ENCODE measurements at places on chromosomes 3 and 15.

GRCh38 chr3:23094412-23094811 lies 108.7 kb upstream of the UBE2E2 start:
- no peak for DNase-seq

DNA sequence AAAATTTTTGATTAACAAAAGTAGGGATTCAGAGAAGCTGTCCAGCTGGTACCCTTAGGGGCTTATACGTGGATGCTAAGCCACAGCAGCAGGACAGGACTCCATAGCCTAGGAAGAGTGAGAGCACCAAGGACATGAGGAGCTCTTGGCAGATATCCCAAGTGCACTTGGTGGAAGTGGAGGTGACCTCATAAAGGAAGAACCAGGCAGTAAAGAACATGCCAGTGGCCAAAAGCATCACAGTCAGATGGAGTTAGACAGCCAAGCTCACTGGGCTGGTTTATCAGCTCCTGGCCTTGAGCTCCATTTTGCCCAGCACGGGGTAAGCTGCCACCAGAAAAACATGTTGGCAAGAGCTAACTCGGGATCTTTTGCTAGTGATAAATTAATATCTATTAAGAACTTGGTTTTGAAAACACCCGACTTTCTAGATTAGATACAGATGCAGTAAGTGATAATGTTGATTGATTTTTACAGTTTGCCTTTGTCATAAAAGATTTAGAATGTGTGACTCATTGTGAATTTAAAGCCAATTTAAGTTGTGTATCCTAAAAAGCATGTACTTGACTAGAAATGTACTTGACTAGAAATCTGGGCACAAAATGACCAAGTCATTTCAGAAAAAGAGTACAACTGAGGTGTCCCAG lies 108.0 kb downstream of the CMSS1 start:
- DNase-seq = no peak

DNA sequence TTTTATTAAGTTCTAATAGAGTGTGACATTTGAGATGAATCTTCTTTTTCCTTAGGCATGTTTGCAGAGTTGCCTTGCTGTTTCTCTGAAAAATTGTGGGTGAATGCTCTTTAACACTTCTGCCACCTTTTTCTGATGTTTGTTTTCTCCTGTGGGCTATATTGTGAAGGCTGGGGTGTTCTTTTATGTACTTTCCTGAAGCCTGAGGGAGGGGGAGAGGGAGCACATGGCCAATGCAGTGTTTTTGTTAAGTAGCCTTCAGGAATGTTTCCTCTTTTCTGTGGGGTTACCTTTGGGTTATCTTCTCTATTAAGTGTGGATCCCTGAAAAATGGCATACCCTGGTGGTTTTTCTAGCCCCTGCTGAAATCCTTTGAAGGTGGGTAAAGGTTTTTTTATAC lies 50.2 kb downstream of the CMC1 start:
- no peak for DNase-seq

DNA sequence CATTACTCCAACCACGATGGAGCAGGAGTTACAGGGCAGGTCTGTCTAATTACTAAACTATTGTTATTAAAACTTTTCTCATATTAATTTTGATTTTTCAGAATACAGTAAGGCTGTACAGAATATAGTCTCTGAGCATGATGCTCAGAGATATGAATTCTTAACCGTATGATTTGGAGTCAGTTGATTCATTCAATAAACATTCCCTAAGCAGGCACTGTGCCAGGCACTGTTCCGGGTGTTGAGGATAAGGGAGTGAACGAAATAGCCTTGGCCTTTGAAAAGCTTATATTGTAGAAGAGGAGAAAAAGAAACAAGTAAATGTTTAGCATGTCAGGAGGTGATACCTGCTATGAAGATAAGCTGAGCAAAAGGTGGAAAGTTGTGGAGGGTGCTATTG lies 187.3 kb downstream of the KCNAB1 start:
- no peak for DNase-seq

DNA sequence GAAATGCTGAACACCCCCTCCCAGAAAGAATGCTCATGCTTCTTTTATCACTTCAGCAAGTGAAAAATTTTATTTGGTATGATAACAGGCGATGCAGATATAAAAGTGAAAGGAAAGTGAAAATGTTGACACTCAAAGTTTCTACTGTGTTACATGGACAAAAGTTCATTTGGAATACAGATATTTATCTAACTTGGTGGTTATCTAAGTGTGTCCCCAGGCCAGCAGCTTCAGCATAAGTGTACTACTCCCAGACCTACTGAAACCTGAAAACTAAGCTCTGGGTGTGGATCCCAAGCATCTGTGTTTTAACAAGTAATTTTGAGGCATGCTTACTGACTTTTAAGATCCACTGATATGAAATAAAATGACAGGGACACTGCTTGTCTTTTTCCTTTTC lies 157.1 kb upstream of the BCHE start:
- no peak for DNase-seq

- no peak for DNase-seq
Measured at GRCh38 chr3:124413989-124414598, 316.2 kb upstream of the UMPS start.

DNA sequence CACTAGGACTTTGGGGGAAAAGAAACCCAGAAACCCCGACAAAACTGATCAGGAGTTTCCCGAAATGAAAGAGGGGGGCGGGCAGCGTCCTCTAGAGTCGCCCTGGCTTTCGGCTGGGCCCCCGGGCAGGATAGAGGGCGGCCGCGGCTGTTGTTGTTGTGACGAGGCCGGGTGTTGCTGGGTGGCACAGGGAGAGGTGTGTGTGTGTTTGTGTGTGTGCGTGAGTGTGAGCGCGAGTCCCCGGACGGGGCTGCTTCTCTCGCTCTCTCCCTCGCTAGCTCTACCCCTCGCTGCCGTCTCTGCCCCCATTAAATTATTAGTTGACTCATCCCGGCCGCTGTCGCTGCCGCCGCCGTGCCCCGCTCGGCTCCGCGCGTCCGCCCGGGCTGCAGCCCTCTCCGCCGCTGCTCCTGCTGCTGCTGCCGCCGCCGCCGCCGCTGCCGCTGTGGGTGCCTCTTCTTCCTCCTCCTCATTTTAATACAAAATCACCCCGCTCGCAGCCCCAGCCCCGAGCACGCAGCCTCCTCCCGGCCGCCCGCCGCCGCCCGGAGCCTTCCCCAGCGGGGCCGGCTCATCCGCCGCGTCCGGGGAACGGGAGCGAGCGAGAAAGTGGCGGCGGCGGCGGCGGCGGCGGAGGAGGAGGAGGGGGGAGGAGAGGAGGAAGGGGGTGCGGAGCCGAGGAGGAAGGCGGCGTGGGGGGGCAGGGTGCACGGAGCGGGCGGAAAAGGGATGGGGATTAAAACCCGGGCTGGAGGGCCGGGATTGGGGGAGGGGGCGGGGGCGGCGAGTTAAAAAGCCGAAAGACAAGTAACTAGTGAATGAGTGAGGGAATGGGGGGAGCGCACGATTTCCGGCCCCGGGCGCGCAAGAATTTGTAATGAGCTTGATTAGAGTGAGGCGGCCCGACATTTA lies at the start of gene SATB1:
TSS of gene SATB1 (minus strand) at position 611 of the 912 bp plus-strand sequence. CDS start 4,372 bp downstream, outside the sequence.
- DNase-seq = no peak

DNA sequence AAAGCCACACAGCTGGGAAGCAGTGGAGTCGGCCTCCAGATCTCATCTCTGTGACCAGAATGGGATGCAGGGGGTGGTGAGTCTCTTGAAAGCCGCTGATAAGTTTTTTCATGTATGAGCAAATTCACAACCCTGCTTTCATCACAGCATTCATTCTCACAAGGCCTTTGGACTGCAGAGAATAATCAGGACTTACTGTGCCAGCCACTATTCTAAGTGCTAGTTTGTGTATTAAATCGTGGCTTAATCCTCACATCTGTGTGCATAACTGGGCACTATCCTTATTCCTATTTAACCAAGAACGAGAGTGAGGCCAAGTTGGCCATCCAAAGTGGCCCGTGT lies 64.2 kb upstream of the POLG start:
- no peak for DNase-seq

DNA sequence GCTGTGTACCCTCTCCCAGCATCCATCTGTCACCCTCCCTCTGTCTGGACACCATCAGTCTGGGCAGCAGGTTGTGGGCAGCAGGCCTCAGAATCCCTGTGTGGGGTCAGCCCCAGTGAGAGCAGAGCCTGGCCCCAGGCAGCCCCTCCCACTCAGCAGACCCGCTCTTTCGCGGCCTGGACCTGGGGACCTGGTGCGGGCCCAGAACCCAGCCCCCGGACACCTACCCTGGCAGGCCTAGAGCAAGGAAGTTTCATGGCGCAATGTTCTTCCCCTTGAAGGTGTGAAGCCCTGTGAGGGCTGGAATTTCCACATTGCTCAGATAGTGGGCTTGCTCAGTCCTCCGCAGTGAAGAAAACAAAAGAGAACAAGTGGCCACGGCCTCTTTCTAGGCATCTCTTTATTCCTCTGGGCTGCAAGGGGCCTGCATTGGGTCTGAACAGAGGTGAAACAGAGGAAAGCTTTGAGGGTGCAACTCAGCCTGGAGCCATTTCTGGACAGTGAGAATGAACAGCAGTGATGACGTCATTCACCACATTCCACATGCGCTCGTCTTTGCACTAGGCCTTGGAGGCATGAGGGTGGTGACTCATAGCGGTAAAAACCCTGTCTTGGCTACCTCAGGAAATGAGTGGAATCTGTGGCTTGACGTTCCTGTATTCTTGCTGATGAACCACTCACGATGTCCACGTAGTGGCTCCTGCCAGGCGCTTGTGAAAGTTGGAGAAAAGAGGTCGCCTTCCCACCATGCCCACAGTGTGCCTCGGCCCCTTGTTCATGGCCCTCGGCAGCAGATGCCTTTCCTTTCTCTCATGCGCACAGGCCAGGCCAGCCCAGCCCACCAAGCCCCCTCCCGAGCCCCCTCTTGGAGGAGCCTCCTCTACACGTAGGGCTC lies 66.1 kb downstream of the SLC30A4 start:
- DNase-seq = peak; percentile 22

DNA sequence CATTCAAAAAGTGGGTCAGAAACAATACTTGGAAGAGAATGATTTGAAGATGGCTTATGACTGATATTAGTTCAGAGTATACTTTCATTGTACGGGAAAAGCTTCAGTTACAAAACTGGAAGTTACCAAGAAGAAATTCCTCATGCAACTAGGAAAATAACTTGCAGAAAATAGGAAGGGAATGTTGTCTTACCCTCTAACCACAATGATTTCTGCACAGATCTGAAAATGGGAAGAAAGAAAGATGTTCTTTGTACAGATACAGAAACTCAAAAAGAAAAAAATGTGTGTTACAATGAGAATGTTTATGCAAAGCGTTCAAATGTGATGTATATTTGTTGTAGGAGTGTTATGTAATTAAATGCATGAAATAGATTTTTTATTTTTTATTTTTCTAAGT lies 3.7 kb downstream of the ZNF280D start:
- no peak for DNase-seq

Data from stimulated activated CD8-positive, alpha-beta memory T cell treated with anti-CD3 and anti-CD28 coated beads, Interleukin-2, amount 100 ng/mL, for 1 hour (primary cell).